ENCODE measurements at places on chromosomes 5 and 9. TPM values are rescaled to one million over a fixed set of nuclear protein-coding genes. Genes with fewer than 3 reads are reported as not detected.

GRCh38 chr9:112809906-112810305 is 59.3 kb downstream of the SNX30 start:
- DNase-seq = no peak

GRCh38 chr5:176700239-176700847 is 53.1 kb downstream of the TSPAN17 start:
- DNase-seq = no peak

DNA sequence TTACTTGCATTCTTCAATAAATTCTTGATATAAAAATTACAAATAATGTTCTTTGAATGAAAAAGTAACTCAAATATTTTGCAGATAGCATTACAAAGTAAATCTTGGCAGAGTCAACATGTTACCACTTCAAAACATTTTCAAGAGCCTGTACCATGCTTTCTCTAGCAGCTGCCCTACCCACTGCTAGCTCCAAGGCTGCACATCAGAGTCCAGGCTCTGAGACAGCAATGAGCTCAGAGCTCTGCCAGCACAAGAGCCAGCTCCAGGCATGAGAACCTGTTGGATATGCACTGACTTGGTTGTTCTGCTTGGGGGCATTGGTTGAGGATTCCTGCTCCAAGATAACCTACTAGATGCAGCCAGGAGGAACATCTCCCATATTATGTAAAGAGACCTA is 211.3 kb upstream of the HAPLN1 start:
- DNase-seq = no peak

DNA sequence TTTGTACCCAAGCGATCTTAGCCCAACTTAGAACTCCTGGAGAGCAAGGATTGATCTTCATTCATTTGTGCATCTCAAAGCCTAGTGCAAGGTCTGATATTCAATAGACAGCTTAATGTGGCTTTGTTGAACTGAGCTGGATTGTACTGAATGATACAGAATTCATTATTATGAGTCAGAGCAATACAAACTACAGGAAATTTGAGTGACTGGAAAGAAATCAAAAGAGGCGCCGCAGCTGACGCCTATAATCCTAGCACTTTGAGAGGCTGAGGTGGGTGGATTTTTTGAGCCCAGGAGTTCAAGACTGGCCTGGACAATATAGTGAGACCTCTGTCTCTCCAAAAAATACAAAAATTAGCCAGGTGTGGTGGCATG is 58.6 kb downstream of the ENC1 start:
- no peak for DNase-seq

CCDC183 gene
- total RNA-seq = not detected

GRCh38 chr5:88058625-88059024 is 210.0 kb downstream of the TMEM161B start:
- DNase-seq = no peak

FYB1 gene
- total RNA-seq = 15.3 TPM

IL17B gene
- not detected for total RNA-seq

DNA sequence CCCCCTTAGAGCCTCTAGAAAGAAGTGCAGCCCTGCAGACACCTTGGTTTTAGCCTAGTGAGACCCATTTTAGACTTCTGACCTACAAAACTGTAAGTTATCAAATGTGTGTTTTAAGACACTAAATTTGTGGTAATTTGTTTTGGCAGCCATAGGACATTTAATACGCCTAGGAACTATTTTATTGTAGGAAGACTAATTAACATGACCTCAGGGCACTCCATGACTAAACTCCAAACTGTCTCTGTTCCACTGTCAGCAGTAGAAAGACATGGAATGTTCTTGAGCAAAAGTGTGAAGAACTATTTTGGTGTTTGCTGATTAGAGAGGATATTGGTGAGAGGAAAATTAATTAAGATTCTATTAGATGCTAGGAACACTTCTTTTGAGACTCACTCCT is 4.1 kb upstream of the APC start:
- DNase-seq = no peak

GRCh38 chr5:33934176-33934575 is 2.0 kb upstream of the RXFP3 start:
- DNase-seq = no peak

GRCh38 chr5:89204756-89205155 is 321.8 kb upstream of the MEF2C start:
- no peak for DNase-seq

- no peak for DNase-seq
Measured at GRCh38 chr5:56257010-56257409, 23.9 kb upstream of the ANKRD55 start.

FRMPD1 gene
- 0.74 TPM for total RNA-seq

DNA sequence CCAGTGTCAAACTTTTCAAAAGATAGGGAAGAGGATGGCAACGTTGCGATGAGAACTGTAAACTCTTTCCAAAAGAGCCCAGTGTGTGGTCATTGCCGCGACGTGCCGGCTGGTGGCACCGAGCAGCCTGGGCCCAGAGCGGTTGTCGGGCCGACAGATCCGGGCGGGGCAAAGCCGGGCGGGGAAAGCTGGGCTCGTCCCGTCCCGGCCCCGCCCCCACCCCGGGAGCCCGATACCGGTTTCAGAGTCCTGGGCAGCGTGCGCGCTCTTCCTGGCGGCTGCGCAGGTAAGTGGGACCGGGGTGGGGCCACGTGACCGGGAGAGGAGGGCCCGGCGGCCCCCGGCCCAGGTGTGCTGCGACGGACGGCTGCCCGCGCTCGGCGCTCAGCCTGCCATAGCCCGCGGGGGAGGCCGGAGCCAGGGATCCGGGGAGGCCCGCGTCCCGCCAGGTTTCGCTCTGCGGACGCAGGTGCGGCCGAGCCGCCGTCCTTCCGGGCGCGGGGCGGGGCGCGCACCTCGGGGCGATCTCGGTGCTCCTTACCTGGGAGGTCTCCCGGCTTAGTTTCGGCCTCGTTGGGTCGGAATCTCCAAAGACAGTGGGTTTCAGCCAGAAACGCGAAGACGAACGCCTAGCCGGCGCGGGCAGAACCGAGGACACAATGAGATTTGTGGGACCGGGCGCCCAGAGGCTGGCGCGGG is at the start of gene MARVELD2:
Gene MARVELD2 (plus strand): TSS at position 232 of the 699 bp plus-strand sequence. CDS start 4,270 bp downstream, outside the sequence.
- DNase-seq = peak; percentile 97

STK32A gene
- not detected for total RNA-seq

C9orf43 gene
- total RNA-seq = 0.40 TPM

- no peak for DNase-seq
Measured at GRCh38 chr5:148996270-148996669, 66.6 kb downstream of the SH3TC2 start.

DNA sequence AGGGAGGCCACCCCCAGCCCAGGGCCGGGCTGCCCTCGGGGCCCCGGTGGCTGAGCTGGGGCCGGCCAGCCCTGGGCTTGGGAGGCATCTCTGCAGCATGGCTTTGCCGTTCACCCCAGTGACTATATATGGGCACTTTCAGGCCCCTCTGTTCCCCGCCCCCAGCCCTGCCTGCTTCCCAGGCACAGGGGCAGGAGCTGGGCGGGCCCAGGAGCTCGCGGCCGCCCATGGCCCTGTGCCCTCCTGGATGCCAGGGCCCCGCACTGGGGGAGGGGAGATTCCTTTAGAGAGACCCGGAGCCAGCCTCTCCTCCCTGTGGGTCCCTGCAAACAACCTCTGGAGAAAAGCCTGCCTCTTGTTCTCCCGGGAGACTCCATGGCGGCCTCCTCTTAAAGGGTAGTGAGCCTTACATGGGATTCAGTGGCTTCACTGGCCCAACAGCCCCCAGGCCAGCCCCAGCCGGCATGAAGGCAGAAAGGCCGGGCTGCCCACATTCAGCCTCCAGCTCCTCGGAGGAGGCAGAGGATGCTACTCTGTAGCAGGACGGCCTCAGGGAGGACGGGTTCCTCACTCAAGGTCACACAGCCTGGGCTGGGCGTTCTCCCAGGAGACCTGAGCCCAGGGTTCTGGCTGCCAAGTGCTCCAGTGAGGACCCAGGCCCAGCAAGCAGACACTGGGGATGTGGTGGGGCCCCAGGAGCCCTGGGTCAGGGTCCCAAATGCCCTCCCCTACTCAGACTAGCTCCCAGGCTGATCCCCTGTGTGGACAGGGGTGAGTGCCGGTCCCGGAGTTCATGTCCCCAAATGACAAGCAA is 4.1 kb downstream of the NACC2 start:
- no peak for DNase-seq

- DNase-seq = no peak
Measured at GRCh38 chr5:1352231-1353219, 7.6 kb upstream of the CLPTM1L start.

IGIP gene
- 7.0 TPM for total RNA-seq

DNA sequence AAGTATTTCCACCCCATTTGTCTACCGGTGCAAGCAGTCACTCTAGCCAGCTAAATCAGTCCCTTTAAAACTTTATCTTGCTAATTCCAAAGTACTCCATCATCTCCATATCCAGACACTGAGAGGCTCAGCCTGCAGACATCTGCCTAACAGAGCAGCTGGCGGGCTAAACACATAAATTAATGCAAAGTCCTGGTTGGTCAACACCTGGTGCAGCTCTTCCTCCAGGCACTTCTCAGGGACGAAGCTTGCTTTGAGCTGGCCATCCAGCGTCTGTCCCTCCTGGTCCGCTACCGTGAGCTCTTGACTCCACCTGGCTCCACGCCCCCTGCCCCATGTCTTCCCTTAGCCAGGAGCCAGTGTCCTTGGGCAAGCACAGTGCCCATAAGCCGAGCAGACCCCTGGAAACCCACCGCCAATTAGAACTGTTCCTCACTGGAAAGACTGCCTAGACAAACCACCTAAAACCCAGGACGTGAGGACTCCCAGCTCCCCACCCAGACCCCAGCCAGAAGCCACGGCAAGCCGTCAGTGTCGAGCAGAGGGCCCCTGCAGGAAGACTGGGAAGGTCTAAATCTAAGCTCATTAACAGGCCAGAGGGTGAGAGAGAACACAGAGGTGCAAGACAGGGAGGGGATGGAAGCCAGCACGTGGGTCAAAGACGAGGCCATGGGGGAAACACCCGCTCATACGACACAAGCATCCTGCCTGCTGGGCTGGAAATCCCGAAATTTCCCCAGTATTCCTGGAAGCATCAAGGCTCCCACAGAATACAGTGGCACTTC is 120.0 kb downstream of the COL23A1 start:
- no peak for DNase-seq

DNA sequence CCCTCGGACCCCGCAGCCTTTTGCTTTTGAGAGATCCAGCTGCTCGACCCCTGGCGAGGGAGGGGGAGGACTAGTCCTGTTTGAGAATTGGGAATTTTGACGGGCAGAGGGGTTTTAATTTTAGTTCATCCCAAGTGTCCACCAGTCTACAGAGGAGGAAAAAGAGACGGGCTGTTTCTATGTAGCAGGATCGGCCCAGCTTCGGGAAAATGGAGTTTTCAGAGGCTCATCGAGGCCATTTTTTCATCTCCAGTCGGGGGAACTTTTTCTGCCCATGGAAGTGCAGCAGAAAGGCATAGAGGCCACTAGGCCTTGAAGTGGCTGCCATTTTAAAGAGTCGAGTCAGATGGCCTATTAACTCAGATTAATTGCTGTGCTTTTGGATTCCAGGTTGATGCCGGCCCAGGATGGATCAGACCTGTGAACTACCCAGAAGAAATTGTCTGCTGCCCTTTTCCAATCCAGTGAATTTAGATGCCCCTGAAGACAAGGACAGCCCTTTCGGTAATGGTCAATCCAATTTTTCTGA is 1.2 kb downstream of the NSD1 start:
- DNase-seq = no peak

IL5 gene
- total RNA-seq = not detected

DNA sequence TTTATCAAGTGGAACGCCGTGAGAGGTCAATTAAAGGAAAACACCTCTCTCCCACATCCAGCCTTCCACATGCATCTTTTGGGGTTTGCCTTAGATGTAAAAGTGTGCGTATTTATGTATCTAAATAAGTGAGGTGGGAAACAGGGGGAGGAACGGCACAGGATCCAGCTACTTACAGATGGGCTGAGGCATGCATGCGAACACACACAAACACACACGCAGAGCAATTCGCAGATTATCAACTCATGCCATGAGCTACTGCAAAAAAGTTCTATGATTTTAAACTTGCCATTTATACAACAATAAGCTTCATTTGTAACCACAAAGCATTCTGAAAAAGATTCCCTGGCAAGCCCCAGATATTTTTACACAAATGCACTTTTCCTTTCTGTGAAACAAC is 242.1 kb downstream of the BNC2 start:
- DNase-seq = no peak

GRCh38 chr9:10366171-10366779 is 246.5 kb downstream of the PTPRD start:
- DNase-seq = no peak

DNA sequence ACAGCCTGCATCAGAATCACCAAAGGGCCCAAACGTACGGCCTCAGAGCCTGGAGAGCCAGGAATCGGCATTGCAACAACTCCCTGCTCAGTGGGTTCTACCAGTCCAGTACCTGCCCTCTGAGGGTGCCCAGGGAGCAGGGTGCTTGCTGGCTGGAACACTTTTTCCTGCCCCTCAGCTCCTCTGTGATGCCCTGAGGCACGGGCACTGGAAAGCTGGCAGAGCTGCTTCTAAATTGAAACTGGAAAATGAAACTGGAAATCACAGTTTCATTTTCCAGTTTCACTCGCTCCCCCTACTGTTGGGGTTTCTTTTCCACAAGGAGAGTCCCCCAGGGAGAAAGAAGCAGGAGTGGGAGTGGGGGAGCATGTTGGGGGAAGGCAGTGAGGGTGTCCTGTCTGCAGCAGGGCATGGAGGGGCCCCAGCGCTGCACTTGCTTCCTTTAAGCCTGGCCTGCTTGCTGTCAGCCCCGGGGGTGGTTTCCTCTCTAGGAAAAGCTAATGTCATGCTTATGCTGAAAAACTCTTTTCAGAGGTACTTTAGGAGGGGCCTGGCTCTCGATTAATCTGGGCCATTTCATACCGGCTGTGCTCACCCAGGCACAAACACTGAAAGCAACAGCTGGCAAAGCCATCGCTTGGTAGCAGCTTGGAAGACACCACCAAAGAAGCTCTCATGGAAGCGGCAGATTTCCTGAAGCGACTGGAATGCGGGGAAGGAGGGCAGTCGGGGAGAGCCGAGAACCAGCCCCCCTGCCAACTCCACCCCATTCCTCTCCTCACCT is 26.2 kb downstream of the IRF1 start:
- peak; percentile 67 for DNase-seq

QRFP gene
- not detected for total RNA-seq

DNA sequence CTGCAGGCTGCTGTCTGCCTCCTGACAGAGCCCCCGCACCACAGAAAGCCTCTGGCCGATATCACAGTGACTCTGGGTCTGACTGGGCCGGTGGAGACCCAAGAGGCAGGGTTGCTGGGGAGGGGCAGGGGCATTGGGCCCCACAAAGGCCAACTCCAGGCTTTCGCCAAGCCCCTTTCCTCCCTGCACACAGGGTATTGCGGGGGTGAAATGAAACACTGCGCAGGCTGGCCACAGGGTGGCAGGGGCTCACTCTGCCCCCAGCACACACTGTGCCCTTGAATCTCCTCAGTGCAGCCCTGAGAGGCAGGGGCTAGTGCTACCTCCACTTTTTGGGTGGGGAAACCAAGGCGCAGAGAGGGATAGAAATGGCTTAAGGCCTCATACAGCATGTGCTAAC is 44.6 kb downstream of the BARX1 start:
- no peak for DNase-seq

DNA sequence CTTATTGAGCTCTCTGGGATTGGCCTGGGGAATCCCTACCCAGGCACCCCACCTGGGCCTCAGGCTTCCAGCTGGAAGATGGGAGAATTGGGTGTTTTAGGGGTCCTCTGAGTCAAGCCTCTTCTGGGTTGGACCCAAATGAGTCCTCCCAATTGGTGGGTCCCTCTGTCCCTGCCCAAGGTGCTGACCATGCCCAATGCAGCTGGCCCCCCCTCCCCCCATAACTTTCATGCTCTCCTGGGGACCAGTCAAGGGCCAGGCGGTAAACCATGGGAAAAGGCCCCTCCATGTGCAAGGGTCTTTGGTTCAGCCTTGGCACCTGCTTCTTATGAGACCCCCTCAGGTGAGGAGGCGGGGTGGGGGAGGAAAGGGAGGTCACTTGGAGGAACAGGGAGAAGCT is 3.4 kb upstream of the PSD2 start:
- no peak for DNase-seq

- DNase-seq = peak; percentile 75
Measured at GRCh38 chr5:1494780-1495524, 28.8 kb downstream of the LPCAT1 start.
